ENCODE measurements at places on chromosomes 16 and 17. TPM values are rescaled to one million over a fixed set of nuclear protein-coding genes. Genes with fewer than 3 reads are reported as not detected.

The DBNDD1 gene
- total RNA-seq, result 64.6 TPM

The CORO6 gene
- total RNA-seq, result 2.8 TPM

The KRTAP1-5 gene
- total RNA-seq, result not detected

The TBC1D3I gene
- total RNA-seq, result 1.00 TPM

The CACNG3 gene
- not detected for total RNA-seq

The LGALS9C gene
- total RNA-seq, result not detected

The MAPT gene
- total RNA-seq, result 0.95 TPM

The ABCA9 gene
- 0.19 TPM for total RNA-seq

The TAC4 gene
- total RNA-seq, result 17.1 TPM

The CCDC92B gene
- total RNA-seq, result 1.1 TPM

The DNAI2 gene
- not detected for total RNA-seq

The CES5A gene
- total RNA-seq, result not detected

The SLC5A2 gene
- 3.0 TPM for total RNA-seq

The GRIN2C gene
- total RNA-seq, result 4.8 TPM

The FSCN2 gene
- total RNA-seq, result 2.9 TPM

The KRTAP4-16 gene
- total RNA-seq, result not detected

The TEX14 gene
- total RNA-seq, result 0.30 TPM

The OR1F1 gene
- not detected for total RNA-seq

The CCL7 gene
- total RNA-seq, result not detected

The FOXN1 gene
- 0.48 TPM for total RNA-seq

The CSH1 gene
- not detected for total RNA-seq

The TOX3 gene
- total RNA-seq, result 6.0 TPM

The SPNS3 gene
- total RNA-seq, result not detected

The OR3A3 gene
- not detected for total RNA-seq

The CXCL16 gene
- total RNA-seq, result 55.3 TPM

The MPP2 gene
- total RNA-seq, result 5.2 TPM

The TP53TG3B gene
- total RNA-seq, result not detected

The SLC5A11 gene
- total RNA-seq, result 0.95 TPM

The TMIGD1 gene
- total RNA-seq, result not detected

The TMEM114 gene
- total RNA-seq, result not detected

The CA10 gene
- not detected for total RNA-seq
